ENCODE measurements at places on chromosomes 2 and 18.
A peak's percentile ranks its signal among the peaks of the same experiment; 100 is the strongest.

DNA sequence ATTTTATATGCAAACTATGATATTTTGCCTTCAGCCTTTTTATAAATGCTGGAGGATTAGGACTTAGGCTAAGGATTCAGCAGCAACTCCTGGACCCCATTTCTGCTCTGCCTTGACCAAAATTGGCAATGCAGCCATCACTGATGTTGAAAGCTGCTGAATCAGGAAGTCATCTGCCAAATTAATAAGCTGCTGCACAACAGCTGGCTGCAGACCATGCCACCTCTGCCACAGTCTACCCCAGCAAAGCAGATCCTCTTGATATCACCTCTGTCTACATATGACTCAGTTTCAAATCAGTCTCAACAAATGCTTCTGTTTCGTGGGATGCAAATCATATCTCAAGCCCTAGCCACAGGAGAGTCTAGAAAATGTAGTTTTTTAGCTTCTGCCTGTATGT lies 7.1 kb upstream of the SOS1 start:
- peak; percentile 63 for DNase-seq

- no peak for DNase-seq
Observed at GRCh38 chr2:178998539-178998938, 51.4 kb downstream of the CCDC141 start.

GRCh38 chr2:25258847-25259736 lies 82.6 kb downstream of the DNMT3A start:
- no peak for DNase-seq

DNA sequence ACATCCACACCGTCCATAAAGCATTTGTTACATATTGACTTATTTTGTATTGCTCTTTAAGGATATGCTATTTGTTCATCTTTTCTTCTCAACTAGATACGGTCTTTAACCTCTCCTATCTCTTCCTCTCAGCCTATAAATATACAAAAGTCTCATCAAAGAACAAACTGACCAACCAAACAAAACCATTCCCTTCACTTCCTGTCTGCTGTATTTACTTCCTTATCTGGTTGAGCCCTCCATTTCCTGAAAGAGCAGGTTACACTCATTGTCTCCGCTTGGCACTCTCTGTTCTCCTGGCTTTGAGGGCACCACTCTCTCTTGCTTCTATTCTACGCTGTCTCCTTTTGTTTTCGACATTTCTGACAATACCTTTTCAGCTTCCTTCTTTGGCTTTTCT lies 431.9 kb upstream of the TCF4 start:
- DNase-seq = no peak

GRCh38 chr2:148983896-148984295 lies 54.6 kb upstream of the LYPD6B start:
- no peak for DNase-seq

DNA sequence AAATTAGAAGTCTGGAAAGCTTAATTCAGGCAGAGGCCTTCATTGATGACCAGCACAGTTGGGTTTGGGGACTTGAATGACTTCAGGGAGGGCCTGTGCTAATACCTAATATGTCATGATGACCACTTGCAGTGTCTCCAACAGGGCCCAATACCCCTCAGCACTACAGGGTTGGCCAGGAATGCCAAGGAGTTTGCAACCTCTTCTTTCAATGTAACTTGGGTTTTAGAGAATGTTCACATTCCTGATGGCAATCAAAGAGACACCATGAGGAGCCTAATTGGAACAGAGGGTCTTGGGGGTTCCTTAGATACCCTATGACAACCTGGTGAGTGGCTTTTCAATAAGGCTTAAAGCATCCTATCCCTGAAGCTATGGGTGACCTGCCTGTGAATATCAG lies 52.4 kb upstream of the ST8SIA3 start:
- DNase-seq = no peak

GRCh38 chr2:218430721-218431120 lies 11.8 kb downstream of the VIL1 start:
- DNase-seq = no peak

DNA sequence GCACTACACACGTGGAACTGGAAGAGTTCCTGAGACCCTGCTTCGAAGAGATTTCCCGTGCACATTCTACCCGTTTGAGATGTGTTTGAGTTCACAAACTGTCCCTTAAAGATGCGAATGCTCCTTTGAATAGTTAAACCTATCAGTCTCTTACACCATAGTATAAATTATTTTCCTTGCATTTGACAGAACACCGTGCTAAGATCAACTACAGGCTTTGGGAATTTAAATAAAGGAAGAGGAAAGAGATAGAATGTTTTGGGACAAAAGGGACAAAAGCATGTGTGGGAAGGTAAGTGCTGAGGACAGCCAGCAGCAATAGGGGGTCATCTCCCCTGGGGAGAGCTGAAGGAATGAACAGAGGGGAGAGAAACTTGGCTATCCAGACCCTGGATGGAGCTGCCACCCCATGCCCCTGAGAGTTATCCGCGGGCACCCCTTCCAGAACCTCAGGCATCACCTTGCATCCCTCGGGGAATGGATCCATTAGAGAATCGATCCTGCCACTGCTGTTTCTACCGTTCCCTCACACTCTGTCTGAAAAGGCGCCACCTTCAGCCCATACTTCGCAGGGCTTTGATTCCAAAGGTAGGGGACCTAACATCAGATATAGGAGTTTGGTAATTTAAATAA lies 888 bp upstream of the ADCY3 start:
- DNase-seq = no peak

DNA sequence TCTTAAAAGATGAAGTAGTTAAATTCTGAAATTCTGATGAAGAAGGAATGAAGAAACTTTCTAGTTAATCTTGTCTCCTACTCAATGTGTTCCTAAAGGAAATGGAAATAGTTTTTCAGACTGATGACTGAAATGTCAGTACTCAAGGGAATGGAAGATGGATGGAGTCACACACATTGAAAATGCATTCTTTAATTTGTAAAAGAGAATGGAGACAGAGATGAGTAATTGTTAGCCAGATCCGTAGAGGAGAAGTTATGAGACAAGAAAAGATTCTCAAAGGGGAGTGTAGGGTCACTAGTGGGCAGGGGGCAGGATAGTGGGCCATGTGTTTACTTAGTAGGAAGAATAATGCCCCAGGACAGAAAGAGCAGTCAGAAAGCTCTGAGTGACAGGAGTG lies 13.3 kb downstream of the ZSWIM2 start:
- no peak for DNase-seq

GRCh38 chr2:3466482-3466863 lies 52.9 kb downstream of the ADI1 start:
- DNase-seq = no peak

DNA sequence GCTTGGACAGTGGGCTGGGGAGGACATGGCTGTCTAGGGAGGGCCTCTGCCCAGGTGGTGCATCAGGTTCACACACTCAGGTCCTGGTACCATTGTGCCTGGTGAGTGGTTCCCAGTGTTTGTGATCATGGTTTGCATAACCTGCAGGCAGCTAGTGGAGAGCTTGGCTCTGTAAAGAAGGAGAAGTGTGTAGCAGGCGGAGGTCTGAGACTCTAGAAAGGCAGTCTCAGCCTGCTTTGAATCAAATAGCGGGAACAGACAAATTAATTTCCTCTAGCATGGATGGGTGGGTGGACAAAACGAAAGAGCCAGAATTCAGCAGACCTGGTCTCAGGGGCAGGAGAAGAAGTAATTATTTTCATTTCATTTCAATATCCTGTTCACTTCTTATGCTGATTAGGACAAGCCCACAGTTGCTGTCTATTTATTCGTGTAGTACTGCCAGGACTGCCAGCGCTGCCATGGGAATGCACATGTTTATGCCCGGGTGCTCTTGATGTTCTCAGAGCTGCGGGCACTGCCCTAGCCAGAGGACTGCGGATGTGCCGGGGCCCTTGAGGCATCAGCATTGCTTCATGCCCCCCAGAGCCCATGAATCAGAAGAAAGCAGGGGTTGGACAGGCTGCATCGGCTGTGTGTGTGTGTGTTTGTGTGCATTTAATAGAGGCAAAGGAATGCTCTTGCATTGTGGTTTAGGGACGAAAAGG lies 45.4 kb upstream of the DLX2 start:
- DNase-seq = peak; percentile 41

DNA sequence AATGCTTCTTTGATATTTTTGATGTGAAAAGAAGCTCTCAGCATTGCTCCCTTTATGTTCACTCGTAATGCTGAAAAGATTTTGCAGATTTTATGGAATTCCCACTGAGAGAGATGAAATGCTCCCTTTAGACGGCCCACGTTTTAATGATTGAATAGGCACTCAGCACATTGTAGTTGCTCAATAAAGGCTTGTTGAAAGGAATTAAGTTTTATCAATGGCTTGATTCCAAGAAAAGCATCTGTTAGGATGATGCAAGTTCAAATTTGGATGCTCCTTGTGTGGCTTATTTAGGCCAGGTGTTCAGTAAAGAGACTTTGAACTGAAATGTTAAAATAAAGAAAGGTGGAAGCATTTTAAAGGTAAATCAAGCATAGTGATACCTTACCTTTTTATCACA lies 725.1 kb downstream of the EPHA4 start:
- DNase-seq = peak; percentile 70

GRCh38 chr2:28035816-28036215 lies 145.3 kb downstream of the BABAM2 start:
- DNase-seq = no peak

GRCh38 chr2:84085562-84085961 lies 373.5 kb downstream of the SUCLG1 start:
- no peak for DNase-seq

DNA sequence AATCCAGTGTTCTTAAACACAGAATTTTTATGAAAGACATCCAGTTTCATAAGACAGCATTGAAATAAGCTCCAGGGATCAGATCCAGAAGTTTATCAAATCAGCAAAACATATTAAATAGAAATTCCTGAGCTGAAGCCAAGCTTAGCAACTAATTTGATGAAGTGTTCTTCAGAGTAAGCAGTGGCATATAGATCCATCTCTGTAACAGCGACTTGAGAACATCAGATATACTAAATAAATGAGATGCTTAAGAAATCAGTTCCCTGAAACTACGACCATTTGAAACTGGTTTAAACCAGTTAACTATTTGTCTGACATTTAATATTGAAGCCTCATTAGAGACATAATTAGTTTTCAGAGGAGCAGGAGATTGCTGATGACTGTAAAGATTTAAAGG lies 34.1 kb downstream of the PPP1R1C start:
- no peak for DNase-seq

GRCh38 chr2:55751966-55752365 lies 58.3 kb upstream of the PNPT1 start:
- no peak for DNase-seq

GRCh38 chr2:33250417-33251029 lies 225.9 kb upstream of the RASGRP3 start:
- DNase-seq = no peak

DNA sequence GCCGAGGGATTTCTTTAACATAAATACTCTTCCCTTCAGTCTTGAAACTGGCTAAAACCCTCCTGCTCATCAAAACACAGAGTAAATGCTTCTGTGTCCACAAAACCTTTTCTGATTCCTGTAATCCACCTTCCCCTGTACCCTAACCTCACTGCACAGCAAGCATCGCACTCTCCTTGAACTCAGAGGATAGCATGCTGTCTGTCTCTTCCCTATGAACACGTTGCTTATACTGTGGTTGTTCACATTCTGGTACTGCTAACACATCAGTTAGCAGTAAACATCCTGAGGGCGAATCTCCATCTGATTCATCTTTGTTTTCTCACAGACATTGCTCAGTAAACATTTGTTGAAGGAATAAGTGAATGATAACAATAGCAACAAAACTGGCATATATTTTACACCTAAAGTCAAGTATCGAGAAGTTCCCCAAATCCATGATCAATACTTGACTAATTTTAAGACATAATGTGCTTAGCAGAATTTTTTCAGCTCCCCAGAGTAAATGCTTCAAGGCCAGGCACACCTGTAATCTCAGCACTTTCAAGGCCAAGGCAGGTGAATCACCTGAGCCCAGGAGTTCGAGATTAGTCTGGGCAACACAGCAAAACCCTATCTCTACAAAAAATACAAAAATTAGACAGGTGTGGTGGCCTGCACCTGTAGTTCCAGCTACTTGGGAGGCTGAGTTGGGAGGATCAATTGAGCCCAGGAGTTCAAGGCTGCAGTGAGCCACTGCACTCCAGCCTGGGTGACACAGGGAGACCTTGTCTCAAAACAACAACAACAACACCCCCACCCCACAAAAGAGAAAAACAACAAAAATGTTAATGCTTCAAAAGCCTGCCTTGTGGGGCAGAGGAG lies 45.6 kb upstream of the LPIN2 start:
- no peak for DNase-seq

DNA sequence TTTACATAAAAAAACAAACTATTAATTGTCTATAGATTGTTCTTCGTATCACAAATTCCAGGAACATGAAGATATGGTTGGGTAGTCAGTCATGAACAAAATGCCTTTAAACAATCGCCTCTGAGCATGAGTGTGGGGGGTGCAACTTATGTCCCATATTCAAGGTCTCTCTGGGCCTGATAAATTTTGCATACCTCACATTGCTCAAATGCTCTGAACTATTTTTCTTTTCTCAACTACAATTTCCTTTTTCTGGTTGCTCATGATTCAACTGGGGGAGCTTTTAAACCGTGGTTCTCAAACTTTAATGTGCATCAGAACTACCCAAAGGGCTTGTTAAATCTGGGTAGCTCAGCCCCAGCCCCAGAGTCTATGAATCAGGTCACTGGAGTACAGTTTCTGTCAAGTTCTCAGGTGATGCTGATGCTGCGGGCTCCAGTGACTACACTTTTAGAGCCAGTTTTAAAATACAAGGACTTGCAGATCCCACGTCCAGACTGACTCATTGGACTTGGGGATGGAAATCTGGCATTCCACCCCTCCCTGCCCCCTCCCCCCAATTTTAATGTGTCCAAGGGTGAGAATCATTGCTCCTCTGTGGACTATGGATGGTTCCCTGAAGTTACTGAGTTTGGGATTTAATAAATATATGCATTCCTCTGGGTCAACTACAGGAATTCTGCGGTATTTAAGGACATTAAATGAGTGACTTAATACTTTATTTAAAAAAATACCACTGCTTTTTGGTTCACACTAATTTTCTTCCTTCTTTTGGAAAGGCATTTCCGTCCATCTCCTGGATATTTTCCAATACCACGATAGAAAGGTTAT lies 1.5 kb upstream of the GPD2 start:
- peak; percentile 48 for DNase-seq

GRCh38 chr2:240140511-240140910 lies at the start of gene OTOS:
Gene OTOS, minus strand, starts transcription at chr2:240140658. Its CDS starts 332 bp downstream, at chr2:240140326.
- no peak for DNase-seq

DNA sequence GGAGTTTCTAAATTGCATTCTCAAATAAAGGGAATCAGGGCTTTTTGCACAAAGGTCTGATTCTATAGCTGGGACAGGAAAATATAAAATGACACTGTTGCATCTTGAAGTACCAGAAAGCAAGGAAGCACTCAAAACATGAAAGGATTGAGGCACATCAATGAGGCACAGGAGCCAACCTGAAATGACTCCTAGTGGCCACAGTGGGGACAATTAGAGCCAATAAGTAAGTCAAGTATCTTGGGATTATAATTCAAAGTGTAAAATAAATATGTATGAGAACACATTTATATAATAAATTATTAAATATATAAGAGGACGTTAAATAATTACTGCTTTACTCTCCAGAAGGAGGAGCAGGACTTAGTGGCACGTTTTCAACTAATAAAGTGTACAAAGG lies 1259.5 kb upstream of the CDH2 start:
- no peak for DNase-seq

All from fibroblast of mammary gland (primary cell).